Psoas muscle (tissue), 8 donors: ENCODE measurements at places on chromosomes 2 and 18. TPM values are rescaled to one million over a fixed set of nuclear protein-coding genes. Genes with fewer than 3 reads are reported as not detected.

DNA sequence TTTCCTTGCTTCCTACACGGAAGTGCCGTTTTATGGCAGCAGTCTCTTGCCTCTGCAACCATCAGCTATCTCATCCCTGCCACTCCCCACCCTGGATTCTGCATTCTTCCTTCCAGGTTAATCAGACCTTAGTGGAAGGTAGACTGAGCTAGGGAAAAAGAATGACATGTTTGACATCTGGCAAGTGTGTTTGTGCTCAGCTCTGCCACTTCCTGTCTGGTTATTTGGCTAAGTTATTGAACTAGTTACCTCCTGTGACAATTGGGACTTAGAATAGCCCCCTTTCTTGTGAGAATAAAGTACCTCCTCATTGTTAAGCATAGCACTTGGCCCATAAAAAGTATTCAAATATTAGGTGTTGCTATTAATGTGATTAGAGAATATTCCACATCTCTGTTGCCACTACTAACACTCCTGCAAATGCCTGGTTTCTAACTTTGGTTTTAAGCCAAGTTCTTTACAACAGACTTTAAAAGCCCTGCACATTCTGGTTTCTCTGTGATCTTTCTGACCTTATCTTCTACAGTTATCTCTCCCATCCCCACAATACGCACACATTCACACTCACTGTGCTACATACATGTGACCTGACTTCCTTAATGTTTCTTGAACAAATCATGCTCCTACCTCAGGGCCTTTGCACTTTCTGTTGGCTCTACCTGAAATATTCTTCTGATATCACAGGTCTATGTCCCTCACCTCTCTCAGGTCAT, 10.8 kb upstream of the MAPRE2 start:
- no peak for DNase-seq

The CBLN2 gene
- not detected for total RNA-seq

DNA sequence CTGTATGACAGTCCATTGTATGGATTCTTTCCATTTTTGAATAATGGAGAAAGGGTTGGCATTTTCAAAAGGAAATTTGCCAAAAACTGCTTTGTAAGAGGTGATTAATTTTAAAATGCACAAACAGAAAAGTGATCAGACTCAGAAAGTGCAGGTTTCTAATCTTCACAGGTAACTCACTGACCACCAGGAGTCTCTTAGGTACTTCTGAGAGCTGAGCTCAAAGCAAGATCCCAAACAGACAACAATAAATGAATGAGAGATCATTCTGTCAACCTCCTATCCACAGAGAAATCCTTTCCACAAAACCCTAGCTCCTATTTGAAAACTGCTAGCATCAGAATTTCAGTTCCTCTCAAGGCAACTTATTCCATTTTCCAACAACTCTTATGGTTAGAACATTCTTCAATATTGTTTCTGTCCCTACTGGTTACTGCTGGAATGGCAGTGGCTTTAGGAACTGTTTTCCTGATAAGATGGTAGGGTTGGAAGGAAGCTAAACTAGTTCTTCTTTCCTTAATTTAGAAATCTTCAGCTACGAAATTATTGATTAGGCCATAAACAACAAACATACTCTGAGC, 20.6 kb upstream of the HAAO start:
- DNase-seq, result no peak

The PIK3C3 gene
- 30.8 TPM for total RNA-seq

- DNase-seq, result no peak
Observed at GRCh38 chr18:55731594-55732042, 143.6 kb upstream of the TCF4 start.

The RTP5 gene
- total RNA-seq, result not detected
